Immature natural killer cell (primary cell): ENCODE measurements at places on chromosomes 5 and 9.

GRCh38 chr9:12764150-12764549 is 10.7 kb upstream of the LURAP1L start:
- no peaks in the 10 kb centered on the region for H3K4me1 ChIP-seq
- DNase-seq: no peak
- H3K27ac ChIP-seq: no peak overlapping the region
- no peaks in the 10 kb centered on the region for H3K36me3 ChIP-seq

- H3K36me3 ChIP-seq: no peaks in the 10 kb centered on the region
- H3K27ac ChIP-seq: no peak overlapping the region
- peaks cover 2% of the 10 kb centered on the region for H3K27me3 ChIP-seq
- no peak for DNase-seq
Observed at GRCh38 chr9:108209132-108209685, 646.6 kb downstream of the ACTL7B start.

DNA sequence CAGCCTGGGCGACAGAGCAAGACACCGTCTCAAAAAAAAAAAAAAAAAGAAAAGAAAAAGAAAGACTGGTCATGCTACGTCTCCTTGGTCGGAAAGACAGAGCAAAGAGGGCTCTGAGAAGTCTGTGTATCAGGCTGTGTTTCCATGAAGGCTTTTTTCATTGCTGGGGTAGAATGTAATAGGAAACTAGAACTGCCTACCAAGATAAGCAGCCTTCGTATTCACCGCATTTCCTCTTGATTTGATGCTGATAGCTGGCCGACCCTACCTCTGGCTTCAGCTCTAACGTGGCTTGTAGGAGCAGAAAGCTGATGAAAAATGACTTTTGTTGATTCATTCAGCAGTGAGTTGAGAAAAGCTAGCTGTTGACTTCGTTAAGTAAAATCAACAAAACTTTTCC is 17.4 kb downstream of the SLC1A3 start:
- H3K4me3 ChIP-seq: no peak overlapping the region
- no peak for DNase-seq
- no peaks in the 10 kb centered on the region for H3K27me3 ChIP-seq
- no peaks in the 10 kb centered on the region for H3K4me1 ChIP-seq
- no peaks in the 10 kb centered on the region for H3K36me3 ChIP-seq

GRCh38 chr5:142978726-142979125 is 208.5 kb downstream of the ARHGAP26 start:
- peak overlapping the region; percentile 94 for H3K27ac ChIP-seq
- H3K27me3 ChIP-seq: peaks cover 18% of the 10 kb centered on the region
- peaks cover 15% of the 10 kb centered on the region for H3K36me3 ChIP-seq
- H3K4me3 ChIP-seq: peak overlapping the region; percentile 80

- no peak overlapping the region for H3K27ac ChIP-seq
- no peaks in the 10 kb centered on the region for H3K4me1 ChIP-seq
- H3K36me3 ChIP-seq: no peaks in the 10 kb centered on the region
- H3K27me3 ChIP-seq: no peaks in the 10 kb centered on the region
Observed at GRCh38 chr9:100679834-100680233, 102.0 kb downstream of the CAVIN4 start.

DNA sequence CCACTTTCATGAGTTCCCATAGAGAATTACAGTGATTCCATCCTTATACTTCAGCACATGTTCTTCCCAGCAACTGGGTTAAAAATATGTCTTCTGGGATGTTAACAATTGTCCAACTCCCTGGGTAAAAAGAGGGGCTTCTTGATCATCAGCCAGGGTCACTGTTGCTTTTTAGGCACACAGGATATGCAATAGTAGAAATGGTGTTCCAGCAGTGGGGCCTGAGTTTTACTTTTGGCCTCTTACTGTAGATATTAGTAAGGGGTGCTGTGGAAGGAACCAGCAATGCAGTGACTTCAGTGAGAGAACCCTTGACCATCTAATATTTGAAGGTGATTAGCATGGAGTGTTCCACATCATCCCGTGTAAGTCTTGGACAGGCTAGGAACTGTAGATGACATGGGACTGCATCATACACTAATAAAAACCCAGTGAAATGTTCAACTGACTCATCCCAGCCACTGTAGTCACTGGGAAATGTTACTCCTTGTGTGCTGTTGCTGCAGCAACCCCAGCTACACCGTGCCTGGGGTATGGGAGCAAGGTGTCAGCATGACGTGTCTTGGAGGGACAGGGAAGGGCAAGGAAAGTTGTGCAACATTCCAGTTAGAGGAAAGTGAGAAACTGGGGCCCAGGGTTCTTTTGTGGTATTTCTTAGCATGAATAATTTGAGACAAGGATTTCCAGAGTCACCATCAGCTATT is 610.9 kb downstream of the RAB3C start:
- no peaks in the 10 kb centered on the region for H3K4me1 ChIP-seq
- no peaks in the 10 kb centered on the region for H3K36me3 ChIP-seq
- no peak overlapping the region for H3K4me3 ChIP-seq
- DNase-seq: no peak
- H3K27ac ChIP-seq: no peak overlapping the region

GRCh38 chr5:14435481-14435880 is 146.1 kb upstream of the OTULINL start:
- H3K36me3 ChIP-seq: peaks cover 7% of the 10 kb centered on the region
- no peak overlapping the region for H3K27ac ChIP-seq
- no peaks in the 10 kb centered on the region for H3K27me3 ChIP-seq
- no peak for DNase-seq
- no peak overlapping the region for H3K4me3 ChIP-seq
